ENCODE measurements at places on chromosomes 4 and X.
A peak's percentile ranks its signal among the peaks of the same experiment; 100 is the strongest.

GRCh38 chrX:44903830-44904530 lies 31.0 kb downstream of the KDM6A start:
- no peak for DNase-seq

- no peak for DNase-seq
These were observed 114.0 kb upstream of the FTHL17 start for GRCh38 chrX:31185884-31186283.

DNA sequence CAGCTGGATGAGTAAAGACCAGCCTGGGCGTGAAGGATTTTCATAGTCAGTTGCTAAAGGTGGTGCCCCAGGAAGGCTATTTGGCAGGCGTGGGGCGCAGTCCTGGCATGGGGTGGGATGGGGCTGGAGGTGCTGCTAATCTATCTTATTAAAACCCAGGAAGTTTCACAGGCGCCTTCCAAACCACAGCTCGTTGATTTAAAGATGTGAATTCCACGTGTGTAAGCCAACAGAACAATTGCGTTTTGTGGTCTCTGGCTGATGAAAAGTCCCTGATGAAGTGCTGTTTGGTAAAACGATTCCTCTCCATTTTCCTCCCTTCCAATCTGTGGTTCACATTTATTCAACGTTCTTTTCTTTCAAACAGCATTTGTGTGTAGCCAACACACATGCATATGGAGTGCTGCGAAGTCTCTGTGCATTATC lies 105.0 kb downstream of the TBL1X start:
- DNase-seq = no peak

DNA sequence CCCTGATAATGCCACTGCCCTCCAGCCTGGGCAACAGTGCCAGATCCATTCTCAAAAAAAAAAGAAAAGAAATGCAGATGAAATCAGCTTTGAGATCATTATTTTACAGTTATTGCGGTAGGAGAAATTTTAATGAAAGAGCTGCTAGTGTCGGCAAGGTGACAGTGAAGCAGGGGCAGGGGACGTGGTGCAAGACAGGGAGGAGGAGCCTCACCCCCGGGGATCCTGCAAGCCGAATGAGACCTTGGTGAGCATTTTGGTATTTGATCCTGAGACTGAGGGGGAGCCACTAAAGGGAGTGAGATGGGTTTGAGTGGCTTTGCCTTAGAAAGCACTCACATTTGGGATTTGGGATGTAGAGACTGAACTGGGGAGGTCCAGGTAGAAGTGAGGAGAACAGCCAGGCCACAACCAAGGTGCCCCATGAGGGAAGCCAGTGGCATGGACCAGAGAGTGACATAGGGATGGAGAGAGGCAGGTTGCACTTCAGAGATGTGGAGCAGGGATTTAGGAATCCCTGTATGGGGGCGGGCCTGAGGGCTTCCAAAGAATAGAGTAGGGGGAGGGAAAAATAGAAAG lies 23.6 kb downstream of the RBM10 start:
- no peak for DNase-seq

- DNase-seq = no peak
These were observed 44.6 kb upstream of the ANKRD50 start for GRCh38 chr4:124757126-124757525.

DNA sequence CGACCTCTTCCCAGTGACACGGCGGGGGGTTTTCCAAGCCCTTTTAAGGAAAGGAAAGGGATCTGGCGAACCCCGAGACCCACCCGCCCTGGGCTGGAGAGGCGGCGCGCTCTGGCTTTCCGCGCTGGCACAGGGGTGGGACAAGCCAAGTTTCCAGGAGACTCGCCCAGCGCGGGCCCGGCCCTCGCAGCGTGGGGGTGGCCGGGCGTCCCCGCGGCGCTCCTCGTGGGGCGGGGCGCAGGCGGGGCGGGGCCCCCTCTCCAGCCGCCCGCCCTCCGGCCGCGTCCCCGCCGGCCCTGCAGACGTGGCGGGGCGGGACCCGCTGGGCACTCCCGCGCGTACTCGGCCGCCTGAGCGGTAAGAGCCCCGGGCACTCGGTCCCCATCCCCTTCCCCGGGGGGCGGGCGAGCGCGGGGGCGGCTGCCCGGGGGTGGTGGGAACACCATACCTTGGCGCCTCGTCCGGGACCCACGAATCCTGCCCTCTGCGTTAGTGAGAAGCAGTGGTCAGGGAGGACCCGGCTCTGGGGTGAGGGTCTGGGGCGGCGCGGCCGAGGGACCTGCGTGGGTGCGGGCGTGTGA lies at the start of gene FAM114A1:
FAM114A1 (plus strand) TSS at position 329 of the 581 bp plus-strand sequence. CDS start 10,273 bp downstream, outside the sequence.
- peak; percentile 80 for DNase-seq

DNA sequence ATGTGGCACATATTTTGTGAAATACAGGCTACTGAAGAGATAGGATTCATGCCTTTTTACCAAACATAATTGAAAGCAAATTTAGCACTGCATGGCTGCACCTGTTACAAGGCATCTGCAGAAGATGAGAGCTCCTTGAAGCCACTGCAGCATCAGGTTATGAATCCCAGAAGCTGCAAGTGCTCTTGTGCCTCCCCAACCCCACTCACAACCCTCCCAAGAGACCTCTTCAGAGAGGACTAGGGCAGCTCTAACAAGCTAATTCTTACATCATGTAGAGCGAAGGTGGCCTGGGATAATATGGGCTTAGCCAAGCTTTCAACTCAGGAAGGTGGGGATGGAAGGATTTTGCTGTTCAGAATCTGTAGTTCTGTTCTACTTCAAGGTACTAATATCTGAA lies 27.2 kb downstream of the MFAP3L start:
- no peak for DNase-seq

DNA sequence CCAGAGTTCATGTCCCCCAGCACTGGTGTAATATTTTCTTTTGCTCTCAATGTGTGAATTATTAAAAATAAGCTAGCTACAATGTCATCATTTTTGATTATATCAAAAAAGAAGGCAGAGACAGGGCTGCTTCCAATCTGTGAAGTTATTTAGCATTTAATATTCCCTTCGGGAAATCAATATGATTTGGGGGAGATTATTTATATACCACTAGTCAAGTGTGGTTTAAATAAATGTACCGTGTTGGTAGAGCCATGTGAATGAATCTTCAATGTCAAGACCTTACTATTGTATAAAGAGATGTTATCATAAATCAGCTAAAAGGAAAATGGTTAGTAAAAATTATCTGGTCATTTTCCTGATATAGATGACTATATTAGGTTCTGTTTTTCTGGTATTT lies 87.4 kb upstream of the MID1 start:
- no peak for DNase-seq

DNA sequence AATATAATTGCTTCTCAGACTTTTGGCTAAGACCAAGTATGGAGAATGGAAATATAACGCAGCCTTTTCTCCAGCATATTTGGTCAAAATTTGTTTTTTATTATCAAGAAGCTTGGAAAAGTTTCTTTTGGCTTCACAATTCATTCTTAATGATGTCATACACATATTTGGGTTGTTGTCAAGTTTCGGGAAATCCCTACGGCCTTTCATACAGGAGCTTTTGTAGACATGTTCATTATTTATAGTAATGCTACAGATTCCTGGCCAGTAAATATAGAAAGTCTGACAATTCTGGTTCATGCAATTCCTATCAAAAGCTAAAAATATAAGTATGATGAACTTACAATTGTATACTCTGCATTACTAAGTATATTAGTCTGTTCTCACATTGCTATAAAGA lies 112.9 kb downstream of the IRF2 start:
- no peak for DNase-seq

DNA sequence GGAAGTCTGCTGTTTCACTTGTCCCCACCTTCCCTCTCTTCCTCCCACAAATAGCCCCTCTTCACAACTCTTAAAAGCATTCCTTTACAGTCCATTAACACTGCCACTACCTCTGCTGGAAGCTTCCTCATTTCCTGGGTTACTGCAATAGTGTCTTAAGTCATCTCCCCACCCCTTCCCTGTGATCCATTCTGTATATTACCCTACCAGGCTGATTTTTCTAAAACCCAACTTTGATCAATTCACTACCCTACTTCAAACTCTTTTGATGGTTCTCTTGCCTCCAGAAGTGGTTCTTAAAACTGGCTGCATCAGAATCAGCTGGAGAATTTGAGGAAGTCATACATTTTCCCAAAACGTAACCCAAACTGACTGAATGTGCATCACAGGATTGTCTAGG lies 8.8 kb upstream of the XIAP start:
- no peak for DNase-seq

DNA sequence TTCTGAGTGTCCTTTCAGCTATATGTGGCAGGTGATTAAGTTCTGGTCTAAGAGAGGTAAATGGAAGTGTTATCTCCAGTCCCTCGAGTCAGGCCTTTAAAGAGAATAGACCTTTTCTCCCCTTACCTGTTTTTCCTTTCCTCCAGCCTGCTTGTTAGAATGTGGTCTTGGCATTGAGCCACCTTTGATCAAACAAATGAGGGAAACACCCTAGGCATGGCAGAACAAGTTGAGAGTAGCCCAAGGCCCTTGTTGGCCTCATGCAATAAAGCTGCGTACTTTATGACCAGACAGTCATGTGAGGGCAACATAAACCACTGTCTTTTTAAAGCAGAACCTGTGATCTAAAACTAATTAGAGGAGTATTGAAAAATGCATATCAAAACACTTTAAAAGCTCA lies 13.2 kb upstream of the IL13RA2 start:
- DNase-seq = no peak

- DNase-seq = no peak
These were observed 110.2 kb upstream of the PRDX4 start for GRCh38 chrX:23557070-23557469.

- DNase-seq = no peak
These were observed 20.5 kb upstream of the FAM193A start for GRCh38 chr4:2515830-2516550.

DNA sequence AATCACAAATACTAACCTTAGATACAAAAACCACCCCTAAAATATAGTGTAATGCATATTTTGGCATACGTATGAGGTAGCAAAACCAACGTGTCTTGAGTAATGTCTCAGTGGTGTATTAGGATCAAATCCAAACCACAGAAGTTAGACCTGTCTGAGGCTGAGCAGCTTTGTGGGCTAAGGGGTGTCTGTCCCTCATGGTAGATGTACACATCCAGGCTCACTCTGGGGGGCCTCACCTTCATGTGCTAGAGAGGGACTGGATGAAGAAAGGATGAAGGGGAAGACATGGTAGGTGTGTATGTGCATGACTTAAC lies 188.0 kb upstream of the TBC1D9 start:
- DNase-seq = no peak

GRCh38 chr4:111502626-111503025 lies 642.6 kb upstream of the FAM241A start:
- DNase-seq = no peak

GRCh38 chr4:52057196-52057595 lies 6.1 kb downstream of the SPATA18 start:
- DNase-seq = no peak

DNA sequence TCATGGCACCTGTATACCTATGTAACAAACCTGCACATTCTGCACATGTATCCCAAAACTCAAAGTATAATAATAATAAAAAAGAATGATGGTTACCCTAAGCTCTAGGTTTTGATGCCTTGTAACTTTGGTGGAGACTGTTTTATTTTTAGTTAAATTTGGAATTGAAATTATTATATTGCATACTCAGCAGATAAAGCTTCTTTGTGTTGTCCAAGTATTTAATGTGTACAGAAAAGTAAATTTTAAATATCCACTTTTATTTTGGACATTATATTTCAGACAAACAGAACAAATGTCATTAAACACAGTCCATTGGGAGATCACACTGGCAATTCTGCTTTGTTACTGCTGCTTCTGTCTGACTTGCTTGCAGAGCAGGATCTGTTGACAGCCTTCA lies 684.5 kb upstream of the CT83 start:
- DNase-seq = no peak

DNA sequence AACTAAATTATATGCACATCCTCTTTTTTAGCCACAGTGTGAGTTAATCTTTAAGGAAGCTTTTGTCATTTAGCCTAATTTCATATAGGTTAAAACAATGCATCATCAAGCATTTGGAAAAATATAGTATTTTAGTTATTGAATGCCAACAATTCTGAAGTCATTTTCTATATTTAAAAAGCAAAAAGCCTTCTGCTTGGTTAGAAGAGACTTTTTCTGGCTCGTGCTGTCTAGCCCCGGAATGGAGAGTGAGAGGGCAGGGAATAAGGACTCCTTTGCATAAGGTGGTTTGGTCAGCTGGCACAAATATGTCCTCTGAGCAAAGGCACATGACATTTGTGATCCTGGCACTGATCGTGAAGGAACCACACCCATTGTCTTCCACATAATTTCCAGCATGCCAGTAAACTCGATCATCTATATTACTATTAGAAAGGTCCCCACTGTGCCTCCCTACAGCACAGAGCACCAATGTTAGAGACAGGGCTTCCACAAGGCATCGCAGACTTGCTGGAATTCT lies 393.7 kb upstream of the INTU start:
- DNase-seq = no peak

- DNase-seq = no peak
These were observed 776 bp downstream of the RBM47 start for GRCh38 chr4:40628888-40629287.

DNA sequence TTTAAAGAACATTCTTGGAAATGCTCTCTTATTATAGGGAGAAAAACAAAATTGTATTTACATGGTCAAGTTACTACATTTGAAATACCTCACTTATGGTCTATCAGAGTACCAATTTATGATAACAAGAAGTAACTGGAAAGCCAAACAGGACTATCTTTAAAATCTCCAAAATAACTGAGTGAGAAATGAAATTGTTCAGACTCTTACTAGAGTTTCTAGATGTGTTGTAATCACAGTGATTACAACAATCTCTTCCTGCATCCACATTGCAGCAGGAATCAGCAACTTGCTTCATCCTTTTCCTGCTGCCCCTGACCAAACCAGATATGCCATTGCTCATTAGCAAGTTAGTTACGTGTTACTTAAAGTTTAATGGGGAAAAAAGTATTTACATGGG lies 245.2 kb upstream of the SMIM31 start:
- DNase-seq = no peak

DNA sequence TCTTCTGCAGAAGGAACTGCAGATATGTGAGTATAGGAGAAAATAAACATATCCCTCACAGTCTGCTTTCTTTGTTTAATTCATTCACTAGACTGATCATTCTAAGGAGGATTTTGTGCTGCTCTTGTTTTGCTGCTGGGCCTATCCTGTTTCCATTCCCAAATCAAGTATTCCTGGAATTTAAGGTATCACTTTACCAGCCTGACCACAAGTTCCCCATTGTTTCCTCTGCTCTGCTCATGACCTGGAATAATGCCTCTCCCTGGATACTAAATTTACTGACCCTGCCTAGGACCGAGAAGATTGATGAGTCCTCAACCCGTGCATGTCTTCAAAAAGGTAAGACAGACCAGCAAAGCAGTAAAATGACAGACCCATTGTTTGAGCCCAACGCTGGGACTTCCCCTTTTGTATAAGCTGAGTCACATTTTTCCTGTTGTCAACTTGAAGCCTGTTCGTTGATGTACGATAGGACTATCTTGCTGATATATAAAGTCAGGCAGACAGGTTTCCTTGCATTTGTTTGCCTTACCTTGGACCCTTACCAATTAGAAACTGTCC lies 85.5 kb upstream of the TET2 start:
- no peak for DNase-seq

GRCh38 chr4:151804086-151804630 lies 43.4 kb upstream of the GATB start:
- DNase-seq = no peak
